ENCODE measurements at places on chromosomes 3 and 15.

DNA sequence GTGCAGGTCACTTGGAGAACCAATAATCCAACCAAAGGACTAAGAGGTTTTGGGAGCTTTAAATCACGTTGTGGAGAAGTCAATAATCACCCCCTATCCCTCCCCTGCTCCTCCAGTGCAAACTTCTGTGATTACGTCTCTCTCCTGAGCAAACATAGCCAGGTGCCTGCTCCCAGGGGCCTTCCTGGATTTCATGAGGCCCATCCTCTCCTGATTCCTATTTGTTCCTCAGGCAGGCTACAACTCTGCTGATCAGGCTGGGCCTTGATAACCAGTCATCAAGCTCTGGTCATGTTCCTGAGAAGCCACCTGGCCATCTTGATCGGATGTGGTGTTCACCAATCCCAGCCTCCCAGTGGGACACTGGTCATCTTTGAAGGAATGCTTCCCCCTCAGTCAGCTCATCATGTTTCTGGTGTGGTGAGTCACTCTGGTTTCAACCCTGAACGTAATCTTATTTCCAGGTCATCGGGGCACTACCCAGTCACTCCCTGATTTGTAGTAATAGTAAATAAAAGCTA is 2.9 kb upstream of the ZNF710 start:
- no peak for DNase-seq

GRCh38 chr15:27573805-27574485 is 525.2 kb downstream of the OCA2 start:
- DNase-seq = no peak

- DNase-seq = no peak
These were observed 75.7 kb upstream of the GBE1 start for GRCh38 chr3:81837071-81837593.

DNA sequence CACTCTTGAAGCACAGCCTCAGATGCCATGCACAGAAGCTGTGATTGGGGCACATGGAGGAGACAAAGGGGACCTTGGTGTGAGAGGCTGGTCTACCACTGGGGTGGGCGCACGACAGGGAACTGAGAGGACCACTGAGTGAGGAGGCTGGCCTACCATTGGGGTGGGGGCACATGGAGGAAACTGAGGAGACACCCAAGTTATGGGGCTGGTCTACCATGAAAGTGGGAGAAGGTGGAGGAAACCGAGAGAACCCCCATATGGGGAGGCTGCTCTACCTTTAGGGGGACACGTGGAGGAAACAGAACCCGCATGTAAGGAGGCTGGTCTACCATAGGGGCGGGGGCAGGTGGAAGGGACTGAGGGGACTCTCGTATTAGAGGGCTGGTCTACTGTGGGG is 153.4 kb downstream of the FBLN2 start:
- DNase-seq = no peak
